Caco-2 (cell line): ENCODE measurements at places on chromosomes 3 and 15. TPM values are rescaled to one million over a fixed set of nuclear protein-coding genes. Genes with fewer than 3 reads are reported as not detected.

DNA sequence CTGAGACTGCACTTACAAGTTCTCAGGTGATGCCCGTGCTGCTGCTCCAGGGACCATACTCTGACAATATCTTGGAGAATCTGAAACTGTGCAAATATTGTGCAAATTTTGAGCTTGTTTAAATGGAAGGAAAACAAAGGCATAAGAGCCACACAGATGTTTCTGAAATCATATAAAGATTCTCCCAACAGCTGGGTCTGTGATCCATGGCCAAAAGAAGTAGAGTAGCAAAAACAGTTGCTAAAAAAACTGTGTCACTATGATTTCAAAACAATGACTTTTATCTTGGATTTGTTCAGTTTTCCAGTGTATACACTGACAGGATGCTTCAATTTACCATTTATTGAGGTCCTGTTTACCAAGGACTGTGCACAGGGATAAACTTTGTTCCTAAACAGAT is 25.3 kb downstream of the NPTN start:
- DNase-seq, result no peak

CLDN1 gene
- 38.9 and 39.3 TPM in 2 replicates for total RNA-seq

DNA sequence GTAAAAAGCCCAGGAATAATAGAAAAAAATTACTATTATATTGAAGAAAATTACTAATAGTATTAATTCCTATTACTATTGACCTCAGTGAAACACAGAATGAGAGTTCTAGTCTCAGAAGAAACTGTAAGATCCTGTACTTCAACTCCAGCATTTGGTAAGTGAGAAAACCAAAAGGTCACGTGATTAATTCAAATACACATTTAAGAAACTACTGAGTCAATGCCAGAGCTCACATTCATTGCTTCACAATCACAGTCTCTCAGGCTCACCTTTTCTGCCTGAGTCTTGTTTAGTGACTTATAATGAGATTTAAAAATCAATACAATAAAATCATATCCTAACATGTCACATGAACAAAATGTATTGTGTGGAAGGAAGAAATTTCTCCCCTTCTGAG is 556.1 kb downstream of the FGF12 start:
- no peak for DNase-seq

GRCh38 chr3:4292301-4292700 is 10.9 kb upstream of the SETMAR start:
- DNase-seq, result no peak

- no peak for DNase-seq
Measured at GRCh38 chr3:43152649-43153048, 46.8 kb upstream of the POMGNT2 start.

DNA sequence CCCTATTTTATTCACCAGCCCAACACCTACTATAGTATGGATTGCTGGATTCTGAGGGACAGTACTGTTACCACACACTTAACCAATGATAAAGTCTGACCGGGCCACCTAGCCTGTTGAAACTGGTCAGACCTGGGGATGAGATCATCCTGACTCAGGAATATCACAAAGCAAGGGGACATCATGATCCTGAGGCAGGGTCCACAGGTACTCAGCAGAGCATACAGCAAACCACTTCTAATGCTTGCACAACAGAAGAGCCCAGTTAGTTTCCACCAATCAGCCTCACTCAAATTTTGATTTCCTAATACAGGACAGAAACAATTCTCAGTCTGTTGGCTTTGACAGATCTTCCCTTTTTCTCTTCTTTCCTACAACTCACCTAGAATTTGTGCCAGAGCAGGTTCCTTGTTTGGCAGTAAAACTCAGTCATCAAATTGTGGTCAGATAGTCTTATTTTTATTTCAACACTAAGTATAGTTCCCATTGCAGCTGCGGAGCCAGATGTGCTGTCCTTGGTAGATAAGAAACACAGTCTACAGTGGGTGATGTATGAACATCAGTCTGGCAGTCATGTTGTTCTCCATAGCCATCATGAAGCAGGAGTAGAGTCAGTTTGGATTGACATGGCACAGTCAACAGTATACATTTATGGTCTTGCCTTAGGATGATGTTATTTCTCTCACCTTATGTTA is 90.1 kb upstream of the PRR23C start:
- DNase-seq, result no peak

DNA sequence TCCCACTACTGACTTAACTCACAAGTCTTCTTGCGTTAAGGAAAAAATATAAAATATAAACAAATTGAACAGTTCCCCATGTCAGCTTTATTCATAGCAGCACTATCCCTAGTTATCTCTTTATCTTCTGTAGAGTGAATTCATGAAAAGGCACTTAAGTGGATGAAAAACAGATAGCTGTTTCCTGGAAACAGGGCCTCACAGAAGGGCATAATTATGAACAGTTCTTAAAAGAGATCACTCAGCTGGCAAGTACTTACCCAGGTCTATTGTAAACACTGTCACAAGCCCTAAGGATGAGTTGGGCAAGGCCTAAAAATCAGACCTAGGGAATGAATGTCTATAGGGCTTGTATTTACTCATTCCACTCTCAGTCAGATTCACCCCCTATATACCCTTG is 10.7 kb downstream of the MB21D2 start:
- no peak for DNase-seq

DNA sequence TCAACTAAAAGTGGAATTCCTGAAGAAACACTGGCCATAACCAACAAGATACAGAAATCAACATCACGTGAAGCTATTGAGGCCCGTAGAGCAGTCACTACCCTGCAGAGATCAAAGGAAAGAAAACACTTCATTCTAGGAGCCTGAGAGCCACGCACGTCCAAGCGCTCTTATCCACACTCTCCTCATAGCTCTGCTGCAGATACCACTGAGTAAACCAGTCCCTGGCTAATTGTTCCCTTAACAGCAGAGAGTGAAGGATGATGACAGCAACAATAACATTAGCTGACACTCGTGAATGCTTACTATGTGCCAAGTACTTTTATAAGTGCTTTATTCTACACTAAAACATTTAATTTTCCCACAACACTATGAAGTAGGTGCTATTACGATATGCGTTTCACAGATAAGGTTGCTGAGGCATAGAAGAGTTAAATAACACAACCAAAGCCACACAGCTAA is 271.0 kb upstream of the GADL1 start:
- DNase-seq, result no peak

BFSP2 gene
- total RNA-seq, result not detected in 2 replicates

FEZF2 gene
- total RNA-seq, result not detected in 2 replicates

GRCh38 chr3:9749296-9749644 is 482 bp upstream of the OGG1 start:
- DNase-seq, result no peak

ACSBG1 gene
- not detected in 2 replicates for total RNA-seq

- DNase-seq, result no peak
Measured at GRCh38 chr3:125003859-125004595, 51.8 kb downstream of the HEG1 start.

DNA sequence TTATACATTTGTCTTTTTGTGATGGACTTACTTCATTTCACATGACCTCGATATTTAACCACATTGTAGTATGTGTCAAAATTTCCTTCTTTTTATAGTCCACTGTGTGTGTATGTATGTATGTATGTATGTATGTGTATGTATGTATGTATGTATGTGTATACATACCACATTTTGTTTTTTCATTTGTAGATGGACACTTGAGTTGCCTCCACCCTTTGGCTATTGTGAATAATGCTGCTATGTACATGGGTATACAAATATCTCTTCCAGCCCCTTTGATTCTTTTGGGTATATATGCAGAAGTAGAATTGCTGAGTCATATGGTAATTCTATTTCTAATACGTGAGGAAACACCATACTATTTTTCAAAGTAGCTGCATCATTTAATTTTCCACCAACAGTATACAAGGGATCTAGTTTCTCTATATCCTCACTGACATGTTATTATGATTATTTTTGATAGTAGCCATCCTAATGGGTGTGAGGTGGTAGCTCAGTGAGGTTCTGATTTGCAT is 228.2 kb downstream of the OPA1 start:
- DNase-seq, result no peak

GOLGA8O gene
- total RNA-seq, result not detected in 2 replicates

PIGZ gene
- total RNA-seq, result 4.9 and 5.1 TPM in 2 replicates
